Small intestine (tissue), 16 donors: ENCODE measurements at places on chromosomes 3 and 15.

DNA sequence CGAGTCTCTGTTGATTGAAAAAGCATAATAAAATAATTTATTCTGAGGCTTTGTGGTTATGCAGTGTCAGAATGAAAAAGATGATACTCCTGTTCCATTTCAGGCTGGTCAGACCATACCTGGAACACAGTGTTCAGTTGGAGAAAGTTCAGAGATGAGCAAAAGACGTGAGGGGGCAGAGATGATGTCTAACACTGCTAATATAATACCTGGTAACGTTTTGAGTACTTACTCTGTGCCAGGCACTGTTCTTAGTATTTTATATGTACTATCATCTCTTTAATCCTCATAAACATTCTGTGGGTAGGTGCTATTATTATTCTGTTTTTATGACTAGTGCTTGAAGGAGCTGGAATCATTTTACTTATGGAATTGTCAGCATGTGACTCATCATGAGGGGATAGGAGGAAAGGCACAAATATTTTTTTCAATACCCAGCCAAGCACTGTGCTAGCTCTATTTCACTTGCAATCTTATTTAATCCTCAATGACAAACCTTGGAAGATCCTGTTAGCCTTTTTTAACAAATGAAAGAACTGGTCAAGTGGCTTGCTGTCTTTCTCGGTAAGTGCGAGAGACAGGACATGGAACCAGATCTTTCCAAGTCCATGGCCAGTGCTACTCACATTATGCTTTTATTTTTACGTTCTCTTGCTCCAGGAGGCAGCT lies 31.8 kb downstream of the IQGAP1 start:
- DNase-seq, result no peak

DNA sequence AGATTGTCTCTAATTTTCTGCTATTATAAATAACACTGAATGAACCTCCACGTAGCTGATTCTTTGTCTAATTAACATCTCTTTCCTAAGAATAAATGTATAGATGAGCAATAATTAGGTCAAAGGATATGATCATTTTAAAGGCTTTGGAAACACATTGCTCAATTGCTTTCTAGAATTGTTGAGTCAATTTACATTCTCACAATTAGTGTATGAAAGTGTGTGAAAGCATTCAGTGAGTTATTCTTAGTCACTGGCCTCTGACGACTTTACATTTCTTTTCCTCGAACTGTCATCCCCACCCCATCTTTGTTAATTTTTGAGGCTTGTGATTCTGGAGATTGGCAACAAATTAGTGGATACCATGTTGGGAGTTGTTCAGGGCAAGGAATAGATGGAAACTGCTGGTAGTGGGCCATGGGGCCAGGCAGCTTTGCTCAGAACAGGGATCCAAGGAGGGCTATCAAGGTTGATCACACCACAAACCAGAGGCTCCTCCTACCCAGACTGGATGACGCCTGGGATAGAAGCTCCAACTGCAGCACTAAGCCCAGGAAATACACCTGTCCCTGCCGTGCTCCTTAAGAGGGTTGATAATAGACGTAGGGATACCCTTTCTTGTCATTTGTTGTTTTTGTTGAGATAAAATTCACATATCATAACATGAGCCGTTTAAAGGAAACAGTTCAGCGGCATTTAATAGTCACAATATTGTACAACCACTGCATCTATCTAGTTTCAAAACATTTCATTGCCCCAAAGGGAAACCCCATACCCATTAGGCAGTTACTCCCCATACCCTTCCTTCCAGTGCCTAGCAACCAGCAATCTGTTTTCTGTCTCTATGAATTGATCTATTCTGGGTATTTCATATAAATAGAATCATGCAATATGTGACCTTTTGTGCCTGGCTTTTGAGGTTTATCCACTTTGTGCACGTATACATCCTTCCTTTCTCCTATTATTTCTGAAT lies 27.9 kb downstream of the EIF1B start:
- DNase-seq, result no peak

DNA sequence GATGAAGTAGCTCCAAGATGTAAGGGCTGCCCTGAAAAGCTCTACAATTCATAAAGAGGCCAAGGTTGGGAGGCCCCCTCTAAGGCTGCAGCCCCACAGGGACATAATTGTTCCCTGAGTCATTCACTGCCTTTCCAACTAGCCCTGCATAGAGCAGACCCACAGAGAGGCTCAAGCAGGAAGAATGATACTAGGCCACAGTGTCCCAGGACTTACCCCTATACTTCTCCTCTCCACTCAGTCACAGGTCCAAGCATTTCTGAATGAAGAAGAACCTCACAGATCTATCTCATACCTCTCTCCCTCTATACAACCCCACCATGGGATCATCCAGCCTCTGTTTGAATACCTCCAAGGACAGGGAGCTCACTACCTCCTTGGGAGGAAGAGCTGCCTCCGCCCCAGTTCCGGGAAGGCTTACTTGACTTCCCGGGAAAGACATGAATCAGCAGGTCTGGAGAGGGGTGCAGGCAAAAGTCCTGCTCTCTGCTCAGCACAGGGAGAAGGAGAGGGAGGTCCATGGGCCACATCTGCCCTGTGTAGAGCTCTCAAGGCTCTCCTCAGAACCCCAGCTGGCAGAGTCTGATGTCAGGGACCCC lies 6.9 kb upstream of the SKIC8 start:
- no peak for DNase-seq

DNA sequence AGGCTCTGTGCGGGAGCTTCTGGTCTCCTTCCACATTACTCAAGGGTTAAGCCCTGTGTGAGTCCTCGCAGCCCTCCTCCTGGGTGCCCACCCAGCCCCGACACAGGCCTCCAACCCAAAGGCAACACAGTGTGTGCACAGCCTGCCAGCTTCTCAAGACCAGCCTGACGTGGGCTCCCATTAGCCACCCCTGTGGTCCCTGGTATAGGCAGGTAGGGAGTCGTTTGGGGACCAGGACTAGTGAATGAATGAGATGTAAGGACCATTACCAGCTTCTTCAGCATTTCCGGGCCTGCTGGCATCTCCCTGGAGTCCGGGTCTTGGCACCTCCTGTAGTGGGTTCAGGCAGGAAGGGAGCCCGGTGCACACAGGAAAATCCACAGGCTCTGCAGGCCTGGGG lies 20.2 kb upstream of the PLXNA1 start:
- DNase-seq, result no peak

- no peak for DNase-seq
Observed at GRCh38 chr15:37081983-37082382, 18.4 kb downstream of the MEIS2 start.

GRCh38 chr15:62782896-62783295 lies 259.7 kb upstream of the TPM1 start:
- DNase-seq, result no peak

GRCh38 chr3:77242371-77242770 lies 202.5 kb downstream of the ROBO2 start:
- no peak for DNase-seq

DNA sequence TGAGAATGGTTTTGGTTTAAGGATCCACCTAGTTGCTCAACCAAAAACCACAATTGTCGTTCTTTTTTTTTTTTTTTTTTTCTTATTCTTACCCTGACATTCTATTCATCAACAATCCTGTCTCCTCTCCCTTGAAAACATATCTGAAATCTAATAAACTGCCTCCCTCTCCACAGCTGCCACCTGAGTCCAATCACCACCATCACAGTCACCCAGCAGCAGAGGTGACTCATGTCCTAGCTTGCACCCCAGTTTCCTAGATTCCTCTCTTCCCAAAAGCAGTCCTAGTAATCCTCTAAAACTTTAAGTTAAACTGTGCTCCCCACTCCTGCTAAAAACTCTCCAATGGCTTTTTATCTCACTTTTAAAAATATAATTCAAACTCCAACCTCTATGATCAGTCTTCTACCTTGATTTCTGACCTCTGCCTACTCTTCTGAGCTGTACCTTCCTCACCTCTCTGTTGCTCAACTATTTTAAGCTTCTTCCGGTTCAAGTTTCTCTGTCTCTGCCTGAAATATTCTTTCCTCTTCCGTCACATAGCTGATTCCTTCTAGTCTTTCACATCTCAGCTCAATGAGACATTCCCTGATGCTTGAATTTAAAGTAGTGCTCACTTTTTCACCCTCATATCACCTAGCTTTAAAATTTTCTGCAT lies 33.7 kb upstream of the RBMS3 start:
- no peak for DNase-seq

- no peak for DNase-seq
Observed at GRCh38 chr15:74318376-74319137, 48.9 kb downstream of the CYP11A1 start.

- no peak for DNase-seq
Observed at GRCh38 chr3:23739536-23739935, 66.2 kb upstream of the UBE2E1 start.
